Breast epithelium (tissue), 4 donors: ENCODE measurements at places on chromosomes 2 and 18. TPM values are rescaled to one million over a fixed set of nuclear protein-coding genes. Genes with fewer than 3 reads are reported as not detected.

The TRIP12 gene
- total RNA-seq: 251 TPM

DNA sequence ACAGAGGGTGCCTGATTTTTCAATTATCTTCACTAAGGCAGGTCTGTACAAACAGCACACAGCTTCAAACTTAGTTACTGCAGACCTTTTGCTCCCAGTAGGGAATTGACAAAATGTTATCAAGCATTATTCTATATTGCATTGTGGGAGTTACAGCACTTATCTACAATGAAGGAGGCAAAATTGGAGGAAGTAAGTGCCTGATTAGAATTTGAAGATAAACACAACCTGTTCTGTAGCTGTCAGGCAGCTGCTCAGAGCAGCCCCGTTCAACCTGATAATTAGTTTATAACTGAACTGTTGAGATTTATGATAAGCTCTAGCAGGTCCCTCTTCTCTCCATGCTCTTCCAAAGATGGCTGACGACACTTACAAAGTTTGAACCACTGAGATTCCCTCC is 364.4 kb upstream of the CYRIA start:
- DNase-seq: no peak

DNA sequence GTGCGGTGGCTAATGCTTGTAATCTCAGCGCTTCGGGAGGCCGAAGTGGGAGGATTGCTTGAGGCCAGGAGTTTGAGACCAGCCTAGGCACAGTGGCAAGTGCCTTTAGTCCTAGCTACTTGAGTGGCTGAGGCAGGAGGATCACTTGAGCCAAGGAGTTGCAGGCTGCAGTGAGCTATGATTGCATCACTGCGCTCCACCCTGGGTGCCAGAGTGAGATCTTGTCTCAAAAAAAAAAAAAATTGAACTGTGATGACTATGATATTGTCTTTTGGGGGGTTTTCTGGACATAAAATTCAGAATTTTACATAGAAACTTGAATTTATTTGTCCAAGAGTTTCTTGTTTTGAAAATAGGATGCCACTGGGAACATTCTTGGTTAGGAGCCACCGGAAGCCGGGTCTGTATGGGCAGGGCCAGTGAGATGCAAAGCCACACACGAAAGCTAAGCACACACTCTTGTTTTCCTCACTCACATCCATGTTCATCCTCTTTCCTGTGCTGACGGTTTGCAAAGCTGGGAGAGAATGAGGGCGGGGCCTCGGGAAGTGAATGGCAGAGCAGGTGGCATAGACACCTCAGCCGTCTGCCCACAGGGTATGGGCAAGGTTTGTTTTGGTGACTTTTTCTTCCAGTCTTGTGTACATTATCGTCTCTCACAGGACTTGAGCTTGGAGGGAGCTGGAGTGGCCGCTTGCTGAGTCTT is 12.6 kb downstream of the AGAP1 start:
- DNase-seq: no peak

GRCh38 chr2:217407362-217407761 is 547.5 kb upstream of the TNP1 start:
- DNase-seq: no peak

- no peak for DNase-seq
Measured at GRCh38 chr2:229408356-229408755, 137.3 kb upstream of the PID1 start.

GRCh38 chr18:37294951-37295350 is 270.6 kb downstream of the CELF4 start:
- no peak for DNase-seq

DNA sequence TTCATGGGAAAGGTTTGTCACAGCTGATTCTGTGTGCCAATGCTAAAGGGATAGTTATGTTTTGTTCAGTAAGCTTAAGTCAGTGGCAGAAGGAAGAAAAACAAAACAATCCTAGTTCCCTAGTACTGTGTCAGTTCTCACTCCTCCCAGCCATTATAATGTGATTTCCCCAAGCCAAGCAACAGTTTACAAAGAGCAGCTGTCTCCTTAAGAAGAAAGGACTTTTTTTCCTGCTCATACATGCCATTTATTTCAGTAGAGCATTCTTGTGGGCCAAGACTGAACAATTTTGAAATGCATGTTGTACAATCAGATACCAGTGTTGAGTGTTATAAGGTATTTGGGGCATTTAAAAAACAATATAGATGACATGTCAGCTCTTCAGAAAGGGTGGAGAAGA is 52.1 kb downstream of the NEMP2 start:
- DNase-seq: no peak
